Uterus (tissue), 4 donors: ENCODE measurements at places on chromosomes 7 and 10. TPM values are rescaled to one million over a fixed set of nuclear protein-coding genes. Genes with fewer than 3 reads are reported as not detected.

GRCh38 chr10:75606203-75606779 lies 174.9 kb downstream of the LRMDA start:
- no peak overlapping the region for H3K4me3 ChIP-seq
- no peak overlapping the region for H3K27ac ChIP-seq
- H3K4me1 ChIP-seq, result no peaks in the 10 kb centered on the region
- no peaks in the 10 kb centered on the region for H3K36me3 ChIP-seq
- DNase-seq, result no peak
- no peaks in the 10 kb centered on the region for H3K27me3 ChIP-seq

DNA sequence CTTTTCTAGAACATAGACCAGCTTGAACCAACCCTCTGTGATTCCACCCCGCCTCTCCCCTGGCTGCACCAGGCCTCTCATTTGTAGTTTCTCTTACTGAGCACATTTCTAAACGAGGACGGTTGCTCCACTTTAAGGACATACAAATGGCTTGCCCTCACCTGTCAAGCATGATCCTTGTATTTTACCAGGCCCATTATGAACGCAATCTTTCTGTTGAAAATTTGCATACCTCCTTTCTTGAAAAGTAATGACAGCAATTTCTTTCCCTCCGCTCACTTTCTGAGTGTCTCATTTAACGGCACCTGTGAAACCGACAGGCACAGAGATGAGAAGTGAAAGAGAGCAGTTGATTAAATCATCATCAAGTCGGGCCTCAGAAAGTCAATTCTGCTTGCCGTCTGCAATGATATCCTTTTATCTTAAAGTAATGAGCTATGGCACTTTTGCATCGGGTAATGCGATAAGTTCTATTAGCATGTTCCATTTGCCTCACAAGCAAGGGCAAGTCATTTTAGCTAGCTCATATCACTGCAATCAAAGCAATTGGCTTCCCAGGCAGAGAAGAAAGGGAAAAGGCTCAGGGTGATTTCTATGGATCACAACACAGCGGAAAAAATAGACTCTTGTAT lies 705.6 kb upstream of the GALNT17 start:
- DNase-seq, result no peak
- H3K27me3 ChIP-seq, result no peaks in the 10 kb centered on the region
- H3K4me3 ChIP-seq, result no peak overlapping the region
- H3K27ac ChIP-seq, result no peak overlapping the region
- no peaks in the 10 kb centered on the region for H3K36me3 ChIP-seq

DNA sequence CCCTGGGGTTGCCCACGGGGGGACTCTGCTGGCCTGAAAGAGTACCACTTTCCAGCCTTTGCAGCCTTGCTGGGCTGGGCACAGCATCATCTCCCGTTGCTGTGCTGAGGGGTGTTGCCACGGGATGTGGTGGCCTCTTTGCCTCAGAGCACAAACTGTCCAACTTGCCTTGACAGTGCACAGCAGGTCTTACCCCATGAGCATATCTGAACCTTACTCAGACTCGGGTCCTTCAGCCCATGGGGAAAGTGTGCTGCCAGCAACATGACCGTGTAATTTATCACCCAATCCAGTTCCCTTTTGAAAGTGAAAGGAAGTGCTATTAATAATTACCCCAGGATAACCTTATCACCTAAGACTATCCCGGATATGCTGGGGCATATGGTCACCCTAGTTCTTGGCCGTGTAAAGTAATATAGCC lies 46.8 kb downstream of the TBXAS1 start:
- H3K4me1 ChIP-seq, result no peaks in the 10 kb centered on the region
- H3K36me3 ChIP-seq, result no peaks in the 10 kb centered on the region
- no peak overlapping the region for H3K4me3 ChIP-seq
- no peaks in the 10 kb centered on the region for H3K27me3 ChIP-seq

DNA sequence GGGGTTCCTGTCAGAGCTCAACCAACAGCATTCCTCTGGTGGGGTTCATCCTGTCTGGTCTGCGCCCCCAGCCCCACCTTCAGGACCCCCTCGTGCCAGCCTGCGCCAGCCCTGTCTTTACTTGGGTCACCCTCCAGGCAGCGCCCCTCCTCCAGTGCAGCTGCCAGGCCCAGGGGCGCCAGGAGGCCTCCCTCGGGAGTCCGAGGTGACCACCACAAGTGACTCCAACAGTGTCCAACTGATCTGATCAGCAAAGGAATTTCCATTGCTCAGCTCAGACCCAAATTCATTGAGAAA lies 10.6 kb downstream of the WDR86 start:
- DNase-seq, result no peak
- H3K27me3 ChIP-seq, result no peaks in the 10 kb centered on the region
- H3K4me1 ChIP-seq, result no peaks in the 10 kb centered on the region
- no peaks in the 10 kb centered on the region for H3K36me3 ChIP-seq
- no peak overlapping the region for H3K27ac ChIP-seq
- H3K4me3 ChIP-seq, result no peak overlapping the region

DNA sequence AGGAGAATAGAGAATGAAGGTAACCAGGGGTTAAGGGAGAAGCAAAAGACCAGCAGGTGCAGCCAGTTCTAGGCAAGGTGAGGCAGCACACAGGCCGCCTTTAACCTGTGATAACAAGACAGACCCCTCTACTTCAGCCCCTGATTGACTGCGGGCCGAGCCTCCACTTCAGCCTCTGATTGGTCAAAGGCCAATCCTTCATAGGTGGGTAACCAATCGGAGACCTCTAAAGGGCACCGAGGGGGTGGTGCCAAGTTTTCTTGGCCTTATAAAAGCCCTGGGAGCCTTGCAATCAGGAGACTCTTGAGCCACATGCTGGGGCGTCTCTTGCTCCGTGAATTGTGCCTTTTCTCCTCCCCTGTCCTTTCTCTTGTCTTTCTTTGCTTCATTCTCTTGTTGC lies 98.8 kb downstream of the ELFN1 start:
- H3K4me3 ChIP-seq, result no peak overlapping the region
- DNase-seq, result no peak
- no peak overlapping the region for H3K27ac ChIP-seq
- no peaks in the 10 kb centered on the region for H3K27me3 ChIP-seq

- H3K27me3 ChIP-seq, result no peaks in the 10 kb centered on the region
- no peaks in the 10 kb centered on the region for H3K36me3 ChIP-seq
- no peaks in the 10 kb centered on the region for H3K4me1 ChIP-seq
- no peak overlapping the region for H3K27ac ChIP-seq
- no peak for DNase-seq
These were observed 132.0 kb downstream of the NEBL start for GRCh38 chr10:20765066-20765465.

DNA sequence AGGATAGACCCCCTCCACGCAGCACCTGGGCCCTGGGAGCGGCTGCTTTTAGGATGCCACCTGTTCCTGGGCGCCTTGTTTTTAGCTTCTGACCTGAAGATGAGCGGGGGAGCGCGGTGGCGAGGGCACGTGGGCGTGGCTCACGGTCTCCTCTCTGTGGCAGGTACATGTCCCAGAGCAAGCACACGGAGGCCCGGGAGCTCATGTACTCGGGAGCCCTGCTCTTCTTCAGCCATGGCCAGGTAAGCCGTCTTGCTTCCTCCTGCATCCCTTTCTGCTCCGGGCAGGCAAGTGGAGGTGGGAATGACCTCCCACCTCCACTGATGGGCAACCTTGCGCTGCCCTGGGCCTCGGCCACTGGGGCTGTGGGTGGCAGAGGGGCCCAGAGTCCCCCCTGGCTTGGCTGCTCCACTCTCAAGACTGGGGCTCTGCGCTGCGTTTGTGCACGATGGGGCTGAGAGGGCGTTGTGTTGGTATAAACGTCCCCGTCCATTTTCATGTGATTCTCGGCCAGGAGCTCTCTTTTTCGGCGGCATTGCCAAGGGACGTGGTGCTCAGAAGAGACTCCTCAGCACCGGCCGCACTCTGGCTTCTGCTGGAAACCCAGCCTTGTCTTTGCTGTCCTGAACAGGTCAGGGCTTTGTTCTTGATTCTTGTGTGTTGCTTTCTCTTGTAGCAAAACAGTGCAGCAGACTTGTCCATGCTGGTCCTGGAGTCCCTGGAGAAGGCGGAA lies 9.7 kb downstream of the GET4 start:
- H3K36me3 ChIP-seq, result no peaks in the 10 kb centered on the region
- no peaks in the 10 kb centered on the region for H3K27me3 ChIP-seq
- no peak overlapping the region for H3K4me3 ChIP-seq

GRCh38 chr10:71363936-71364335 lies 32.8 kb upstream of the CDH23 start:
- no peak overlapping the region for H3K27ac ChIP-seq
- H3K36me3 ChIP-seq, result no peaks in the 10 kb centered on the region
- peaks cover 2% of the 10 kb centered on the region for H3K4me1 ChIP-seq
- no peaks in the 10 kb centered on the region for H3K27me3 ChIP-seq
- no peak overlapping the region for H3K4me3 ChIP-seq

DNA sequence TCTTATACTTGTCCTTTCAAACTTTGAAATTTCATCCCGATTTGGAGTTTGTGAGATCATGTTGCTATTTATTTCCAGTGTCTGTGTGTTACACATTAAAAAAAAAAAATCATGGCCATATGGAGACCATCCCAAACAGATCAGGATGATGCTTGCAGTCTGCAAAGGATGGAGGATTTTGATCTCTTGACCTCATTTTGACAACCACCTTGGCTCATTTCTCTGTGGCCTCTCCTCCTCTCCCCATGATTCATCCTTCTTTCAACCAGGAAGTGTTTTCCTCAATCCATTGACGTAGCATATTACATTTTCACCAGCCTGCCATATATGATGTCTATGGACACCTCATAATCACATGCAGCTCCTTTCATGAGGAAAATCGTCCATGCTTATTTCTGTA lies 68.9 kb upstream of the INSYN2A start:
- no peak overlapping the region for H3K4me3 ChIP-seq
- H3K4me1 ChIP-seq, result no peaks in the 10 kb centered on the region

GRCh38 chr7:82602066-82602465 lies 158.5 kb upstream of the CACNA2D1 start:
- DNase-seq, result no peak
- no peaks in the 10 kb centered on the region for H3K4me1 ChIP-seq
- H3K4me3 ChIP-seq, result no peak overlapping the region
- H3K36me3 ChIP-seq, result no peaks in the 10 kb centered on the region
- H3K27me3 ChIP-seq, result no peaks in the 10 kb centered on the region

DNA sequence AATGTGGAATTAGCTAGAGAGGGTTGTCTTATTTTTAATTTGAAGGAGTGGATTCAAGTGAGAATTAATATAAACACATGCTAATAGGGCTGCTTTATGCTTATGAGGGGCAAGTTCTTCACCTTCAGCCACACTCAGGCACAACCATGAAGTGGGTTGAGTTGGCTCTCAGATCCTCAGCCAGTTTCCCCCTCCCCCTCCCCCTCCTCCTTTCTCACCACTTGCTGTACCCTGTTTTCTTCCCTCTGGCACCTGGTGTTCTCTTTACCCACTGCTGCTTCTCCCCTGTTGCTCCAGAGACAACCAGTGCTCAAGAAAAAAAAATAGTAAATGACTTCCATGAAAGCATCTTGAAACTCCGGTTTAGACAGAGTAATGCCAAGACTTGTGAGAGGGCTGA lies 1083.3 kb downstream of the CNTNAP2 start:
- no peak for DNase-seq
- H3K4me1 ChIP-seq, result no peaks in the 10 kb centered on the region
- H3K4me3 ChIP-seq, result no peak overlapping the region

DNA sequence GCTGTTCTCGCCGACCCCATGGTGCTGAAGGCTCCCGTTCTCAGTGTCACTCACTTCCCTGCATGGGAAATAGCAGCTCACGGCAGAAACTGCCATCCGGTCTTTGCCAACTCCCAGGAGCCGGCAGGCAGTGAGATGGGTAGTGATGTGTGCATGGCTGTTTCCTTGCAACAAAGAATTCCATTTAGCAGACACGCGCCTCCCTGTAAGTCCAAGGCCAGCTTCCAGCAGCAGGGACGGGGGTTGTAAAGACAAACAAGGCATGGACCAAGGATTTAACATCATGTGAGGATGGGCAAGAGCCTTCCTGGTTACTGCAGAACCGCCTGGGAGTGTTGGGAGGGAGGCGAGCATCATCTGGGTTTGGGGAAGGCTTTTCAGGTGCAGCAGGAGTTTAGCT lies 273.1 kb downstream of the GLRX3 start:
- no peaks in the 10 kb centered on the region for H3K4me1 ChIP-seq
- no peaks in the 10 kb centered on the region for H3K36me3 ChIP-seq
- DNase-seq, result no peak
- H3K27me3 ChIP-seq, result peaks cover 3% of the 10 kb centered on the region

DNA sequence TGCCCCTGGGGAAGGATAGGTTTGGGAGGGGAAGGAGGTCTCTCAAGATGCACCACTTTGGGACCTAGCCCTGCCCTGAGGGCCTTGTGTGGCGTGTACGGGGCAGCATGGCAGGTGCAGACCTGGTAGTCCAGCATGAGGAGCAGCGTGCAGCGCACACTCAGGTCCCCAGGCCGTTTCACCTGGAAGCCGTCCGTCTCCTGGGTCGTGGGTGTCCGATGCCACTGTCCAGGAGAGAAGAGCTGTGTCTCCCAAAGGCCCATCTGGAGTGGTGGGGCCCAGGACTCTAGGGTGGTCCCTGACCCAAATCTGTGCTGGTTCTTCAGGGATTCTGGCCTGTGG lies 6.8 kb downstream of the SMARCD3 start:
- H3K27me3 ChIP-seq, result no peaks in the 10 kb centered on the region
- no peak overlapping the region for H3K4me3 ChIP-seq
- H3K27ac ChIP-seq, result no peak overlapping the region
- no peak for DNase-seq
- H3K36me3 ChIP-seq, result no peaks in the 10 kb centered on the region

DNA sequence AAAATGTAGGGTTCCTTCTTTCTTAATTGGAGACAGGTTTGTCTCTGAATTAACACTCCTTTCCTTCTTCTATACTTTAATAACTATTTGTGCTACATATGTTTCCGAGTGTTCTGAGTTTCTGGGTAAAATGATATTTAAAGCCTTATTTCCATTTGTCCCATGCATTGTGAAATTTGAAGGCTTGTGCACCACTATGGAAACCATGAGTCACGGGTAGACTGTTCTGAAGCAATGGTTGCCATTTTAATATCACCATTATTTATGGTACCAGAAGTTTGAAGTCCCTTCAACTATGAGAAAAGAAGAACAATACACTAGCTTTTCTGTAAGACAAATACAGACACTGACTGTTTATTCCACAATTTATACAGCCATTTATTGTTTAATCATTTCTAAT lies 44.7 kb upstream of the ZEB1 start:
- H3K4me1 ChIP-seq, result no peaks in the 10 kb centered on the region
- no peak overlapping the region for H3K27ac ChIP-seq
- DNase-seq, result no peak
- no peak overlapping the region for H3K4me3 ChIP-seq
- no peaks in the 10 kb centered on the region for H3K27me3 ChIP-seq

GRCh38 chr7:31096198-31096876 lies 44.2 kb downstream of the ADCYAP1R1 start:
- no peak overlapping the region for H3K4me3 ChIP-seq
- no peaks in the 10 kb centered on the region for H3K4me1 ChIP-seq
- no peak for DNase-seq
- H3K27ac ChIP-seq, result no peak overlapping the region
- no peaks in the 10 kb centered on the region for H3K27me3 ChIP-seq

- H3K27ac ChIP-seq, result no peak overlapping the region
- DNase-seq, result no peak
- no peaks in the 10 kb centered on the region for H3K4me1 ChIP-seq
- H3K27me3 ChIP-seq, result no peaks in the 10 kb centered on the region
- H3K4me3 ChIP-seq, result no peak overlapping the region
These were observed 28.9 kb upstream of the TMEM72 start for GRCh38 chr10:44882166-44882720.

Gene LEP
- total RNA-seq, result not detected

Gene SPDYE6
- total RNA-seq, result not detected

Gene IL15RA
- total RNA-seq, result 42.5 TPM

Gene NKX2-3
- not detected for total RNA-seq

Gene INMT
- total RNA-seq, result 6.5 TPM

Gene ADAM12
- not detected for total RNA-seq

Gene SPDYE3
- not detected for total RNA-seq

Gene TRPV6
- 0.46 TPM for total RNA-seq

Gene ACBD7
- not detected for total RNA-seq

Gene CCDC136
- 26.4 TPM for total RNA-seq

Gene MINPP1
- total RNA-seq, result 14.2 TPM

Gene SKAP2
- 7.5 TPM for total RNA-seq

Gene CAMK1D
- total RNA-seq, result 10.6 TPM

Gene CCDC146
- 34.0 TPM for total RNA-seq
